ENCODE measurements at places on chromosomes 6 and 20.

GRCh38 chr6:13327691-13328075 lies 654 bp downstream of the TBC1D7 start:
- no peaks in the 10 kb centered on the region for H3K27me3 ChIP-seq
- peaks cover 34% of the 10 kb centered on the region for H3K4me1 ChIP-seq
- peak overlapping the region; percentile 85 for H3K4me3 ChIP-seq
- DNase-seq: no peak
- peaks cover 13% of the 10 kb centered on the region for H3K36me3 ChIP-seq
- H3K27ac ChIP-seq: peak overlapping the region; percentile 96

DNA sequence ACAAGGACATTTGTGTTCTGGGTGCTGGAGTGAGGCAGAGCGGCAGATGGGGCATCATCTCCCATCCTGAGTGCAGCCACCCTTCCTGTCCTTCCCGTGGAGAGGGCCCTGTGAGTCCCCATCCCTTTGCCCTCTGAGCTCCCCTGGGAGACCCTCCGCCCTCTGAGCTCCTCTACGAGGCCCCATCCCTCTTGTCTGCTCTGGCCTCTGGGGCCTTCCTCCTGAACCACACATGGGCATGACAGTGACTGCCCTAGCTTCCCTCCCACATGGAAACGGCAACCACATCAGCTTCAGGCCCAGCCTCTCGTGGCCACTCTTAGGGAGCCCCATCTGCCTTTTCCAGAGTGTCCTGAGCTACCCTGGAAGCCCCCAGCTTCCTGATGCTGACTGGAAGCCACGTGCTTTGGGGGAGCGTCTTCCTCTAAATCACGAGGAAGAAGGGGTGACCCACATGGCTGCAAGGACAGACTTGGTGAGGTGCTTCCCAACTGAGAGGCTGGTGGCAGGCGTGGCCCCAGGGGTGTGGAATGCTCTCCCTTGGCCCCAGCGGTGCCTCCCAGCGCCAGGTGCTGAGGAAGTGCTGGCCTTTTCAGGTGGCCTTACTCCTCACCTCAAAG lies 52.6 kb downstream of the GINS1 start:
- DNase-seq: no peak
- H3K4me1 ChIP-seq: no peaks in the 10 kb centered on the region
- H3K4me3 ChIP-seq: no peak overlapping the region
- no peaks in the 10 kb centered on the region for H3K27me3 ChIP-seq
- H3K27ac ChIP-seq: no peak overlapping the region
- no peaks in the 10 kb centered on the region for H3K36me3 ChIP-seq

GRCh38 chr6:68339488-68340131 lies 295.5 kb upstream of the ADGRB3 start:
- H3K27ac ChIP-seq: no peak overlapping the region
- no peak for DNase-seq
- no peak overlapping the region for H3K4me3 ChIP-seq
- H3K4me1 ChIP-seq: no peaks in the 10 kb centered on the region

DNA sequence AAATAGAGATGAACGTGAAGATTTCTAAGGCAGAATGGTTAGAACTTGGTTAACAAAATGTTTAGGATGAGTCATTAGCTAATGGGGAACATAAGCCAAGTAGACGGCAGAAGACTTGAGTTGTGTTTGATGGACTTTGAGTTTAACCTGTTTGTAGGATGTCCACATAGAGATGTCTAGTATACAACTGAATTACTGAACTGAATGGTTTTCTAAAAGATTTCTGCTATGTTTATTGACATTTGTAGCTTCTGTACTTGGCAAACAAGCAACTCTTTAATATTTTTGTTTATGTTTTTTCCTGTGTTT lies 54.5 kb upstream of the DYNLRB1 start:
- H3K36me3 ChIP-seq: peaks cover 38% of the 10 kb centered on the region
- no peak overlapping the region for H3K4me3 ChIP-seq
- H3K27ac ChIP-seq: no peak overlapping the region

DNA sequence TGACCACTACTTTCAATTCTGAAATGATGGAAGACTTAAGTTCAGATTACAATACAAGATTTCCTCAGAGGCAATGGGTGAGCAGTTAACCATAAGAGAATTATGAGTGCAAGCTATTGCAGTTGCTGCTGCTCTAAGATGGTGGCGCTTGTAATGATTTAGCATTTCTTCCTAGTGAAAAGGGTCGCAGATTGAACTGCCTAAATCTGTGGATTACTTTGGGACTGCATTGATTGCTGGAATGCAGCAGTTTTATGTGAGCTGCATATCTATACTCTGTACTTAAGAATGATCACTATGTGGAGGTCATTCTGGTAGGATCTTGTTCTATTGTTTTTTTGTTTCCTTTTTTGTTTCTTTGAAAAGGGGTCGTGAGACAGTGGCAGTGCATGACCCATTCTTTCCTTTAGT lies 5.3 kb downstream of the SCAF8 start:
- H3K4me1 ChIP-seq: peaks cover 45% of the 10 kb centered on the region
- peak overlapping the region; percentile 60 for H3K27ac ChIP-seq
- H3K27me3 ChIP-seq: no peaks in the 10 kb centered on the region
- DNase-seq: no peak
- peaks cover 26% of the 10 kb centered on the region for H3K36me3 ChIP-seq

DNA sequence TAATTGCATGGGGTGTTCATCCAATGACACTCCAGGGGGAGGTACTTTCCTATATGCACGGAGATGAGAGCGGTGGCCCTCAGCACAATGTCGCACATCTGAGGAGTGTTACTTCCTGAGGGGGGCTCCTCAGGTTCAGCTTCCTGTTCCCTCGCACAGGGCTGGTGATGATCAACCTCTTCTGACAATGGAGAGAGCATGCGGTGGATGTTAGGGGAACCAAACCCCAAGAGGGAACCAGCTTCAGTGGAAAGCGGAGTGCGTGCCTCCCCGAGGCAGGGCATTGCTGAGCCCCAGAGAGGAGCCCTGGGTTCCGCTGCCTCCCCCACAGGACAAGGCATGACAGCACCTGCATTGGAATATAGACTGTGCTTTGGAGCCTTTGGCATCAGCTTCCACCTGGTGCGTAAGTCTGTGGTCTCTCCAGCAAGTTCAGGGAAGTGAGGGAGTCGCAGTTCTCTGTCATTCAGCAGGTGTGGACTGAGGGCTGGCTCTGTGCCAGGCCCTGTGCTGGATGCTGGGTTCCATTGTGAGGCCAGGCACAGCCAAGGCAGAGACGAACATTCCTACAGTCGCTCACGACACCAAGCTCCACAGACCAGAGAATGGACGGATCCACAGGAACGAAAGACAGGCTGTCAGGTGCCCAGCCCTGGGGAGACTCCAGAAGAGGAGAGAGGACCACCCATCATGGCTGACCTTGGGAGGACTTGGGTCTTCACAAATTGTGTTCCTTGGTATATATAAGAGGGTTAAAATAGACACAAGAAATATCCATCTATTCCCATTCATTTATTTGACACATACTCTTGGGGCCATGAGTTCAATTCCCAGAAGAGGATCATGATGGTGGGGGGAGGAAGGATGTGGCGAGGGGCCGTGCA lies 3.9 kb upstream of the ZNF831 start:
- DNase-seq: peak; percentile 86
- H3K4me1 ChIP-seq: peaks cover 68% of the 10 kb centered on the region
- no peaks in the 10 kb centered on the region for H3K27me3 ChIP-seq
- H3K4me3 ChIP-seq: peak overlapping the region; percentile 83

GRCh38 chr6:163955756-163956155 lies 541.2 kb downstream of the QKI start:
- no peaks in the 10 kb centered on the region for H3K4me1 ChIP-seq
- no peak overlapping the region for H3K27ac ChIP-seq
- no peak for DNase-seq
- H3K27me3 ChIP-seq: peaks cover 23% of the 10 kb centered on the region
- no peaks in the 10 kb centered on the region for H3K36me3 ChIP-seq
- no peak overlapping the region for H3K4me3 ChIP-seq

GRCh38 chr6:75546381-75546780 lies 52.8 kb upstream of the FILIP1 start:
- no peak for DNase-seq
- H3K27me3 ChIP-seq: peaks cover 6% of the 10 kb centered on the region
- H3K4me3 ChIP-seq: no peak overlapping the region
- peaks cover 4% of the 10 kb centered on the region for H3K4me1 ChIP-seq
- H3K27ac ChIP-seq: no peak overlapping the region
- no peaks in the 10 kb centered on the region for H3K36me3 ChIP-seq

- H3K27ac ChIP-seq: peak overlapping the region; percentile 70
- H3K4me3 ChIP-seq: no peak overlapping the region
- DNase-seq: no peak
- H3K4me1 ChIP-seq: no peaks in the 10 kb centered on the region
- H3K36me3 ChIP-seq: no peaks in the 10 kb centered on the region
- H3K27me3 ChIP-seq: peaks cover 4% of the 10 kb centered on the region
Measured at GRCh38 chr6:46220352-46221221, 49.8 kb upstream of the ENPP5 start.

GRCh38 chr6:31121131-31121790 lies 1.0 kb upstream of the CDSN start:
- no peak overlapping the region for H3K4me3 ChIP-seq
- H3K27me3 ChIP-seq: peaks cover 7% of the 10 kb centered on the region
- no peaks in the 10 kb centered on the region for H3K36me3 ChIP-seq
- no peaks in the 10 kb centered on the region for H3K4me1 ChIP-seq
- no peak for DNase-seq

GRCh38 chr6:97438011-97438671 lies 155.1 kb upstream of the MMS22L start:
- H3K36me3 ChIP-seq: no peaks in the 10 kb centered on the region
- no peaks in the 10 kb centered on the region for H3K4me1 ChIP-seq
- H3K4me3 ChIP-seq: no peak overlapping the region

DNA sequence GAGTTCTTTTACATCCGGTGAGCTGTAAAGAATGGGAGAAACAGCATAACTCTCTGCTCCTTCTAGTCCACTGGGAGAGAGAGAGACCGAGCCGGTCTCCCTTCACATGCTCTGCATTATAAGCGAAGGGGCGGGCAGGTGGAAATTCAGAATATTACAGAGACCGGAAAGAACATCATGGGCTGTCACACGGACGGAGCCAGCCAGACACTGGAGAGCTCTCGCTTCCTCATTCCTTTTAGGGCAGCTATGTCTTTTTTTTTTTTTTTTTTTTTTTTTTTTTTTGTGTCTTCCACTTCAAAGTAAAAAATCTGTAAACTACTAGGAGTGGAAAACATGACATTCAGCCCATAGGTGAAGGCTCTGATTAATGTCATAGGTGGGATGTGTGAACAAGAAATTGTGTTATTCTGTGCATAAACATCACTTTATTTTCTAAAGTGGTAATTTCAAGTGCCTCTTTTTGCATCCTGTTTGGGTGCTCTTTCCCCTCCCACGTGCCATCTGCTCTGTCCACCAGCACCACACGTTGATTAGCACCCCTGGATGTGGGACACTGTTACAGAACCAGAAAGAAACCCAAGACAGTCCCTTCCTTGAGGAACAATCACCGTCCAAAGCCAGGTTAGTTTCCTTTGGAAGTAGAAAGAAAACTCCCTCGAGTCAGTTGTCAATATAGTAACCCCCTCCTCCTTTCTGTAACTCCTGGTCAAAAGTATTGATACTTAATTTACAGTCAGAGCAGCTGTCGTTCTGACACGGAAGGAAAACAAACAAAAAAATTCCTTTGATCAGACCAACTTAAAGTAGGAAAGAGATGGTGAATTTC lies at the start of gene TAGAP:
Gene TAGAP, minus strand, starts transcription at position 93 of the 829 bp plus-strand sequence. CDS start 845 bp downstream, outside the sequence.
- peak within 1 kb of the TSS; percentile 94 for H3K4me3 ChIP-seq
- H3K4me1 ChIP-seq: peaks cover 59% of the 10 kb centered on the region
- DNase-seq: peak; percentile 97
- no peaks in the 10 kb centered on the region for H3K27me3 ChIP-seq
- H3K36me3 ChIP-seq: peaks cover 48% of the 10 kb centered on the region

GRCh38 chr6:41836022-41836659 lies 48.6 kb downstream of the TOMM6 start:
- peaks cover 4% of the 10 kb centered on the region for H3K4me1 ChIP-seq
- no peak for DNase-seq
- no peak overlapping the region for H3K4me3 ChIP-seq
- peaks cover 2% of the 10 kb centered on the region for H3K27me3 ChIP-seq

DNA sequence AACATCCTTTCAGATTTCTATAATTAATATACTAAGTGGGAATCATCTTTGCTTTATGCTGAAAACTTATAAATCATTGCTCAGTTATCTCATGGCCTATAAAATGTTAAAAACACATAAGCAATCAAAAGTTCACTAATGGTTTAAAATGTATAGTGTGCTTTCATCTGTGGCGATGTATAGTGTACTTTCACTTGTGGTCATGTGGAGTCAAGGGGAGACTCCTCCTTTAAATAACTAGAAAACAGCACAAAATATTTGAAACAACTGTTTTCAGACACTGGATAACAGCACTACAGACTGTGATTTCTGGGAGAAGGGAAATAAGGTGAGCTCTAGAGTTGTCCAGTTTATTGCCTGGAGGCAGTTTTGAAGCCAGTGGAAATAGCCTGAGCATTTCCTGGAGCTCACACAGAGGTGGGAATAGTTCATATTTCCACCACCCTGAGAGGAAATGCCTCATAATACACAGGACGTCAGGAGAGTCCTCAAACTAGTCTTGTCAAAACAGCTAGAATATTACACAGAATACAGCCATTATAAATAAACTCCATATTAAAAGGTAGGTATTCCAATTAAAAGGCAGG lies 89.4 kb downstream of the CEP162 start:
- H3K4me3 ChIP-seq: no peak overlapping the region
- H3K4me1 ChIP-seq: no peaks in the 10 kb centered on the region
- no peaks in the 10 kb centered on the region for H3K27me3 ChIP-seq
- DNase-seq: no peak
- no peak overlapping the region for H3K27ac ChIP-seq
- no peaks in the 10 kb centered on the region for H3K36me3 ChIP-seq

- peaks cover 5% of the 10 kb centered on the region for H3K4me1 ChIP-seq
- no peaks in the 10 kb centered on the region for H3K36me3 ChIP-seq
- H3K27me3 ChIP-seq: peaks cover 59% of the 10 kb centered on the region
- no peak overlapping the region for H3K27ac ChIP-seq
- DNase-seq: no peak
- no peak overlapping the region for H3K4me3 ChIP-seq
Measured at GRCh38 chr6:125741336-125741735, 8.1 kb upstream of the HEY2 start.

GRCh38 chr20:10863337-10864060 lies 189.7 kb upstream of the JAG1 start:
- no peak overlapping the region for H3K4me3 ChIP-seq
- H3K27me3 ChIP-seq: no peaks in the 10 kb centered on the region
- H3K27ac ChIP-seq: no peak overlapping the region
- DNase-seq: no peak
- H3K4me1 ChIP-seq: no peaks in the 10 kb centered on the region

DNA sequence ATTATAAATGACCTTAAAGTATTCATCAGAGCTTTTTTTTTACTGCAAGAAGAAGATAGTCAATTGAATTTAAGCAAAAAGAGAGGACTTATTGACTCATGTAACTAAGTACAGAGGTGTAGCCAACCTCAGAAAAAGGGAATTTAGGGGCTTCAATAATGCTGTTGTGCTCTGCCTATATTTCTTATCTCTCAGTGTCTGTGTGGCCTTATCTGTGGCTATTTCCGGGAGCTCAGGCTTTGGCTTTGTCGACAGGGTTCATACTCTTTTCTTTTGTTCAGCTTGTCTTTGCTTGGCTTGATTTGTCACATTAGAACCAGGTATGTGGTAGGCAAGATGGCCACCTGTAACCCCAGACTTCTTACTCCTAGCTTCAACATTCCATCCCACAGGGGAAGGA lies 38.6 kb upstream of the FABP7 start:
- H3K4me1 ChIP-seq: no peaks in the 10 kb centered on the region
- no peak for DNase-seq
- peaks cover 2% of the 10 kb centered on the region for H3K27me3 ChIP-seq
